ENCODE measurements at places on chromosomes 6 and 20.

DNA sequence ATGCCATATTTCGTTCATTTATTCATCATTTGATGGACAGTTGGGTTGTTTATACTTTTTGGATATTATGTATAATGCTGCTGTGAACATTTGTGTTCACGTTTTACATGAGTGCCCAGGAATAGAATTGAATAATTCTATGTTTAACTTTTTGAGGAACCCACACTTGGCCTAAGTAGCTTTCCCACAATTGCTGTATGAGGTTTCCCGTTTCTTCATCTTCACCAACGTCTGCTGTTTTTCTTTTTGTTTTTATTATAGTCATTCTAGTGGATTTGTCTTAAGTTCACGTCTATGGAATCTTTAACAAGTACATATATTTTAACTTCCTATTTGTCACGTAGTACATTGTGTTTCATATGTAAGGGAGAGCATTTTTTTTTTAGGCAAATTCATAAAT is 110.3 kb downstream of the JARID2 start:
- no peak for DNase-seq

DNA sequence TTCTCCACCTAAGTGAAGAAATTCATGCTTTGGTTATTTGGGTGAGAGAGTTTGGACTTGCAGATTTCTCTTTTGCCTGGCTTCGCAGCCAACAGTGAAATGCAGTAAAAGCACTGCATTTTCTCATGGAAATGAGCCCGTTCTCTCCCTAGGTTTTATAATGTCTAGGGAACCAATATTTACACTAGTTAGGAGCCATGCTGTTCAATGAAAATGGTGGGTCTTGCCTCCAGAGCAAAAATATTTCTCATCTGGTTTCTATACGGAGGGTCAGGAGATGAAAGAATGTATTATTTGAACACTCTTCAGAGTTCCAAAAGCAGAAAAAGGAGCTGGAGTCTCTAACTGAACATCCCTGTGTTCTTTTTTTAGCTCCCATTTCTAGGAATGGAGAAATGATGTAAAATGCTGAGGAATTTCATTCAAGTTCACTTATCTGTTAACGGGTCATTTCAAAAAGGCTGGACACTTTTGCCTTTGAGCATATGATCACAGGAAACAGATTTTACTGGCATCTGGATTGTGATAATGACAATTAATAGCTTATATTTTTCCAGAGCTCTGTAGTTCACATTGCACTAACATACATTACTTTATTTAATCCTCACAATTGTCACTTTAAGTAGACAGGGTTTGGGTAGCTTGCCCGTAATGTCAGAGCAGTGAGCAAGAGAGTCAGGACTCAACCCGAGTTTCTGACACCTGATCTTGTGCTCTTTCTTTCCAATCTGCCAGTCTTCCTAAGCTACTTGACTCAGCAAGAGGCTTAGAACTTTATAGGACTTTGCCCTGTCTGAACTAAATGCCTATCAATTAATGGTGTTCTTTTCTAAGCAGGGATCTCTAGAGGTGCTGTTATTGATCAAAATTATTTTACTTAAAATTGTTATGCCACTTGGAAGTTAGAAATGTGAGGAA is 78.0 kb downstream of the PPP1R14C start:
- DNase-seq = no peak

- no peak for DNase-seq
These were observed 113.5 kb downstream of the SLC22A3 start for GRCh38 chr6:160461641-160462040.

- no peak for DNase-seq
These were observed 41.1 kb downstream of the FARS2 start for GRCh38 chr6:5302220-5302946.

DNA sequence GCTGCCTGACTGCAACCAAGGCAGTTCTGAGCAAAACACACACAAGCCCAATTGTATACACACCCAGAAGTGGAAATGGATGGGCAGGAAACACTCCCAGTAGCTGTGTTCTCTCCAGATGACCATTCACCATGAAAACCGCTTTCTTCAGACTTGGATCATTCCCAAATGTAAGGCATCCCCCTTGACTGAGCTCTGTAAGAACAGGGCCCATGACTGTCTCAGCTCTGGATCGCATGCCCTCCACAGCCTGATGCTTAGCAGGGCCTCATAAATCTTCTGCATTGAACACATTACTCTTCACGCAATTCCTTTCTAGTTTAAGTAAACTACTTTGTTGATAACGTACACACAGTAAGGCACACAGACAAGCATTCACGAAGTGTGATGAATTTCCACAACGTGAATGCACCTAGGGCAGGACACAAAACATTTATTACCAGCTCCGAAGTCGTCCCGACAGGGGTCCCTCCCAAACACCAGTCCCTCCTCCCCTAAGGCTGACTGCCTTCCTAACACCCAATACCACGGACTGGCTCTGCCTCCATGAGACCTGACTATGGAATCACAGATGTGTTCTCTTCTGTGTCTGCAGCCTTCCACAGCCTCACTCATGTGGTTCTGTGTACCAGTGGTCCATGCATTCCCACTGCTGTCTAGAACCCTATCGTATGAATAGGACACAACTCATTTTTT is 31.7 kb downstream of the BMP7 start:
- DNase-seq = no peak

DNA sequence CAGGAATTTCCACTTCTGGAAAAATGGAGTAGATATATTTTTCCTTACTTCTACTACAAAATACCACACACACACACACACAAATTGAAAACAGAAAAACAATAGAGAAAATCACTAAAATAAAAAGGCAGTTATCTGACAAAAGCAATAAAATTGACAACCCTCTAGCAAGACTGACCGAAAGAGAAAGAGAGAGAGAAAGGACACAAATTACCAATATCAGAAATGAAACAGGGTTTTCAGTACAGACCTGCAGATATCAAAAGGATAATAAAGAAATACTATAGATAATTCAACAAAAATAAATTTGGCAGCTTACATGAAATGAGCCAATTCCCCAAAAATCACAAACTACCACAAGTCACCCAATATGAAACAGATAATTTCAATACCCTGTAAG is 104.7 kb downstream of the OPRM1 start:
- DNase-seq = no peak

DNA sequence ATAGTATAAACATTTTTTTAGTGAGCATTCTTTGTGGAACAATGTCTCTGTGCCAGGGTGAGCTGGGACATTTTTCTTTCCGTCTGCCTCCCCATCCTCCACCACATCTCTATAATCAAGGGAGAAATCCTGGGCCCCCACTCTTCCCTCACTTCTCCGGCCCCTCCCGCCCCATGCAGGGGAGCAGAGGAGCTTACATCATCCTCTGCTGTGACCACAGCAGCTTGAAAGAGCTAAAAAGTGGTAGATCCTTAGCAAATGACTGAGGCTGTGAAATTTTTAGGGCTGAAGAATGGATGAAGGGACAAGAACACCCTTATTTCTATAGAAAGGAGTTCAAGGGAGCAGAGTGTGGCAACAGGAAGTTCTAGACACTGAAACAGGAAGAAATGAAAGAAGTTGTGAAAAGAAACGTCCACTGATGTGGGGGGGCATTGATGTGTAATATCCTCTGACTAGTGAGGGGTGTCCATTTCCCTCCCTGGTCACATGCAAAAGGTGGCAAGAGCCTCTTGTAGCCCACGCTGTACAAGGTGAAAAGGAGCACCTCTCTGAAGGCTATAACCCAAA is 380.3 kb upstream of the JARID2 start:
- no peak for DNase-seq

- no peak for DNase-seq
These were observed 2.0 kb downstream of the KCNQ2 start for GRCh38 chr20:63470410-63470809.

- no peak for DNase-seq
These were observed 119.2 kb upstream of the CCN2 start for GRCh38 chr6:132070356-132070755.

DNA sequence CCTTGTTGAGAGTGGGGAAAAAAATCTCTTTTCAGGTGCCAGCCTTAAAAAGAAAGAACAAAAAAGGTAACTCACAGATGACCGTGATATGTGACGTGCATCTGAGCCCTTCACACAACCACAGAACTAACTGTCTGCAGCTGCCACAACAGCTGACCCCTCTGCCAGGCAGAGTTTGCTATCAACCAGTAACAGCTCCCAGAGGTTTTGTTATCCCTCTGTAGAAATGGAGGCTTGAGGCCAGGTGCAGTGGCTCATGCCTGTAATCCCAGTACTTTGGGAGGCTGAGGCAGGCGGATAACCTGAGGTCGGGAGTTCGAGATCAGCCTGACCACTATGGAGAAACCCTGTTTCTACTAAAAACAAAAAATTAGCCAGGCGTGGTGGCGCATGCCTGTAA is 42.8 kb downstream of the SLC52A3 start:
- no peak for DNase-seq

DNA sequence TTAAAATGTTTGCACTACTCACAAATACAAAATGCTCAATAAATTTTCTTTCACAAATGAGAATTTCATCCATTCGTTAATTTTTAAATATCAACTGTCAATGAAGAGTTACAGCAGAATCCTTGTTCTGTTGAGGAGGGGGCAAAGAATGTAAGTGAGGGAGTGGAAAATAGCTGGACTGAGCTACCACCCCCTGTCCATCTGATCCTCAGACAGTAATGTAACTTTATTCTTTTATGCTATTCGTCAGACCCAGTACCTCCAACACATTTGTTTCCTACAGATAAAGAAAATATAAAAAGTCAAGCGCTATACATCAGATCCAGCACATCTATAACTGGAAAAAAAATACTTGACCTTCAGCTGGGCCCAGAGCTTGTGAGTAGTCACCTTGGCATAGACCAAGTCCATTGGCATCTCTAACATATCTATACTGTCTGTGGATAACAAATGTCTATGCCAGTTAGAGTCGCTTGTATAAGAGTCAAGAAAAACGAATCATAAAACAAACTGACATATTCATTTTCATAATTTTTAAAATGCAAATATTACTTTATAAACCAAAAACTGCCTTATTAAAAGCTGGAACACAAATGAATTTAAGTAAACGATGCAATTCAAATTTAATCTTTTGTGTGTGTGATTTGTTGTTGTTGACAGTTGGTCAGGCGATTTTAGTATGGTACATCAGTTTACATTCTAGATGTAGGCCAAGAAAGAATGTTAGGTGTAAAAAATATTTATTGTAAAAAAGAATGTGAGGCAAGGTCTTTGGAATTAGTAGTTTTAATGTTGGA is 57.2 kb upstream of the HFE start:
- DNase-seq = no peak

DNA sequence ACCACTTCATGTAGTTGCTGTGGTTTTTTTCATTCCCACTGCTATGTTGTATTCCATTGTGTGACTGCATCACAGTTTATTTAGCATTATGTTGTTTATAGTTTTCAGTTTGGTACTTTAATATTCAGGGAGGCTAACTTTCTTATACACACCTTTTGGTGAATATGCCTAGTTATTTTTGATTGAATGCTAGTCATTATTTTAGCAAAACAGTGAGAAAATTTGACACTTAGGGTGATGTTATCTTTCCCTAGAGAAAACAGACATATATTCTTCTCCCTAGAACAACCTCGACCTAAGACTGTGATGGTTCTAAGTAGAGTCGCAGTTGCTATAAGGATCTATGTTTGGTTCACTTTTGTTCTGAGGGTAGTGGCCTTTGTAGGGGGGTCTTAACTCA is 120.8 kb upstream of the B3GAT2 start:
- DNase-seq = no peak

DNA sequence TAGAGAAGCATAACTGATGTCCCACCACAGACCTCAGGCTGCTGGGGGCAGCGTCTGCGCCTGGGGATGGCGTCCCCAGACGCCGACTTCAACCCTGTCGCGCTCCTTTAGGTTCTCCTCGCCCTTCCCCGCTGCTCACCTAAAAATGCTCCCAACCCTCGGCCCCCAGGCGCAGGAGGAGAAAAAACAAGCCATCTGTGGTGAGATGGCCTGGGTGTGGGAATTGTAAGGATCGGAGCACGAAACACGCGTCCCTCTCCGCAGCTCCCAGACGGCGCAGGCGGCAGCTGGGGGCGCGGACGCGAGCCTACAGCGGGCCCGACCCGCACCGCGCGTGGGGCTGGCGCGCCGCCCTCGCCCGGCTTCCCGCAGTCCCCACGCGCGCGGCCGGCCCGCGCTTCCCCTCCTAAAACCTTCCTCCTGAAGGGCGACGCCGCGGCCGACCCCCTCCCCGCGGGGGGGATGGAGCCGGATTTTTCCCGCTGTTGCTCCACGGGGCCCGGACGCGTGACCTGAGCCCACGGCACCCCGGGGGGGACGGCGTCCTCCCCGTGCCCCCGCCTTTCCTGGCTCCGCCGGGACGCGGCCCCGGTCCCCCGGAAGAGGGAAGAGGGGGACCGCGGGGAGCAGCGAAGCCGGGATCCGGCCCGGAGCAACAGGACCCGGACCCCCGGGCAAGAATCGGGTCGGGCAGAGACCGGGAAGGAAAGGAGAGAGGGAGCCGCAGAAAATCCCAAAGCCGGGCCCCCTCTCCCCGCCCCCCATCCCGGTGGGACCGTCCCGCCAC is 611 bp downstream of the EPB41L2 start:
- no peak for DNase-seq

- no peak for DNase-seq
These were observed 5.4 kb upstream of the KCNQ5 start for GRCh38 chr6:72616406-72617015.

DNA sequence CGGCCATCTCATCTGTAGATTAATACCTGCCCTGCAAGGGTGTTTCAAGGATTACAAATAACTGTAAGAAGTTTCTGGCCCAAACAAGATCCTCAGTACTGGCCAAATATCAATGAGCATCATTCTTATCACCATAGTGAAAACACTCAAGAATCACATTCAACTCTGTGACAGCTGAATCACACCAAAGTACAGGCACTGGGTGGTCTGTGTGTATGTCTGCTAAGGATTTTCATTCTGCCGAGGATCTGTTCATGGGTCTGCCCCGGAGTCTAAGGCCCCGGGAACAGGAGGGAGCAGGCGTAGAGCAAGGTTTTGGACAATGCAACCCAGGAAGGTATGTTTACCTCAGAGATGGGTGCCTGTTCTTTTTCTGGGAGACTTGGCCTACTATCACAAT is 110.5 kb downstream of the TRERF1 start:
- DNase-seq = no peak

DNA sequence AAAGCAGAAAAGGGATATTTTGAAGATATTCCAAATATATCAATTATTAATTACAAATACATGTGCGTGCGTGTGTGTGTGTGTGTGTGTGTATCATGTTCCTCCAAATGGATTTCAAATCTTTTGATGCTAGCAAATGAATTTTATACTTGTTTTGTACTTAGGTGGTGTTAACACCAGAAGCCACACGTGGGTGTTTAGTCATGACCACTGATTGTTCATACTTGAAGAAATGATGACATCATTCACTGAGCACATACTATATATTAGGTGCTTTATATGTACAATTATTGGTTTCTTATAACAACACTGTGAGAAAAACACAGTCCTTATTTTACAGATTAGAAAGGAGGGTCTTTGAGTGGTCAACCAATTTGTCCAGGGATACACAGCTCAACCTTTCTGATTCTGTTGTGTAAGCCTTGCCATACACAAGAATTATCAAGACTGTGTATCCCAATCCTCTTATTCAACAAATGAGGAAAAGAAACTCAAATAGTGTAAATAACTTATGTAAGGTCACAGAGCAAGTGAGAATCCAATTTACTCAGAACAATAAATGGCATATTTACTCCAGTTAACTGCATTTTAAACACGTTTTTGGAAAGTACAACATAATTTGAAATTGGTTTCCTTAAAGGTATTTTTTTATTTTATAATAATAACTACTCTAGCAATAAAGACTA is 88.5 kb downstream of the BCAS1 start:
- DNase-seq = no peak

Measured in GM04503 (cell line).